ENCODE measurements at places on chromosomes 5 and 9. TPM values are rescaled to one million over a fixed set of nuclear protein-coding genes. Genes with fewer than 3 reads are reported as not detected.

- H3K36me3 ChIP-seq: peaks cover 5% of the 10 kb centered on the region
- no peak overlapping the region for H3K4me3 ChIP-seq
- H3K27me3 ChIP-seq: no peaks in the 10 kb centered on the region
Observed at GRCh38 chr9:111937781-111938426, 41.3 kb downstream of the UGCG start.

- no peaks in the 10 kb centered on the region for H3K4me1 ChIP-seq
- no peak for DNase-seq
- H3K27ac ChIP-seq: no peak overlapping the region
Observed at GRCh38 chr5:60352992-60353599, 346.9 kb downstream of the DEPDC1B start.

- no peak overlapping the region for H3K27ac ChIP-seq
- no peak for DNase-seq
- no peaks in the 10 kb centered on the region for H3K4me1 ChIP-seq
- H3K4me3 ChIP-seq: no peak overlapping the region
Observed at GRCh38 chr9:126171641-126172040, 155.0 kb upstream of the MVB12B start.

DNA sequence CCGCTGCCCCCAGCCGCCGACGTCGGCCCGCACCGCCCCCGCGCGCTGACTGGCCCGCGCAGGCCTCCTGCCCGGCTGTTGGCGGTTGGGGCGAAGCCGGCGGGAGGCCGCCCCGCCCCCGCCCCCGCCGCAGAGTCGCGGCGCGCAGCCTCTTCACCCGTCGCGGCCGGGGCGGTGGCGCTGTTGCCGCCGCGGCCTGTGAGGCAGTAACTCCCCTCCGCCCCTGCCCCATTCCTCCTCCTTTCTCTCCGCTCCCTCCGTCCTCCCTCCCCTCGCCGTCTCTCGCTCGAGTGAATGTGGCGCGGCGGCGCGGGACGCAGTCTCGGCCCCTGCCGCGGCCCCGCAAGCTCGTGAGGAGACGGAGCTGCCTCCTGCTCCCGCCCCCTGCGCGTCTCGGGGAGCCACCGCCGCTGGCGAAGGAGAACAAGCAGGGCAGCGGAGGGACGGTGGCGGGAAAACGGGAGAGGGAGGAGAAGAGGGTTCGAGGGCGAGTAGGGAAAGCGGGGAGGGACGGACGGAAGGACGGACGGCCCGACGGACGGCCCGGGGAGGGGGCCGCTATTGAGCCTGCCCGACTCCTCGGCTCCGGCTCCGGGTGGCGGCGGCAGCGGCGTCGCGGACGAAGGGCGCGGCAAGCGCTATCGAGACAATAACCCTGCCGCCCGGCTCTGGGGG is 637 bp upstream of the ERBIN start:
- H3K4me1 ChIP-seq: peaks cover 10% of the 10 kb centered on the region
- peaks cover 8% of the 10 kb centered on the region for H3K36me3 ChIP-seq
- H3K27ac ChIP-seq: peak overlapping the region; percentile 100
- H3K4me3 ChIP-seq: peak overlapping the region; percentile 85
- peak; percentile 82 for DNase-seq

DNA sequence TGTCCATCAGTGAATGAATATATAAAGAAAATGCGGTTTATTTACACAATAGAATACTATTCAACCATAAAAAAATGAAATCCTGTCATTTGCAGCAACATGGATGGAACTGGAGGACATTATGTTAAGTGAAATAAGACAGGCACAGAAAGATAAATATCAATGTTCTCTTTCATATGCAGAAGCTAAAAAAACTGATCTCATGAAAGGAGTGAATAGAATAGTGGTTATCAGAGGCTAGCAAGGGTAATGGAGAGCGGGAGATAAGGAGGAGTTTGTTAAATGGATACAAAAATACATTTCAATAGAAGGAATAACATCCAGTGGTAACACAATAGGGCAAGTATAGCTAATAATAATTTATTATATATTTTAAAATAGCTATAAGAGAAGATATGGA is 65.0 kb downstream of the AGTPBP1 start:
- H3K27ac ChIP-seq: no peak overlapping the region
- H3K4me1 ChIP-seq: no peaks in the 10 kb centered on the region
- no peaks in the 10 kb centered on the region for H3K27me3 ChIP-seq
- DNase-seq: no peak

DNA sequence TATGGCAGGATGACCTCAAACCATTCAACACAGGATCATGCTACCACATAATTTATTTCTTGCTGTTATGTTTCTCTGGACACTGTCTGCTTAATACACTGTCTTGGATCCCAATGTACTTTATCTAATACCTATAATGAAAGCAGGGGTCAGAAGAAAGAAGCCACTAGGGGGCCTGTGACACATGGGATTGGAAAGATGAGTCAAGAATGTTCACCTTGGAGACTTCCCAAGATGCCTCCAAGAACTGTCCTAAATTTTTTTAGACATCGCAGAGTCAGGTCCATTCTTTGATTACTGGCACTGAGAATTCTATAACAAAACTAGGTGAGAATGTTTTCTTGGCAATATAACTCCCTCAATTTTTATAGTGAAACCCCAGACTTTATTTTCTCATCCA is 305.8 kb upstream of the SMARCA2 start:
- H3K27me3 ChIP-seq: peaks cover 9% of the 10 kb centered on the region
- no peak for DNase-seq
- no peaks in the 10 kb centered on the region for H3K36me3 ChIP-seq
- H3K4me1 ChIP-seq: no peaks in the 10 kb centered on the region
- no peak overlapping the region for H3K4me3 ChIP-seq

DNA sequence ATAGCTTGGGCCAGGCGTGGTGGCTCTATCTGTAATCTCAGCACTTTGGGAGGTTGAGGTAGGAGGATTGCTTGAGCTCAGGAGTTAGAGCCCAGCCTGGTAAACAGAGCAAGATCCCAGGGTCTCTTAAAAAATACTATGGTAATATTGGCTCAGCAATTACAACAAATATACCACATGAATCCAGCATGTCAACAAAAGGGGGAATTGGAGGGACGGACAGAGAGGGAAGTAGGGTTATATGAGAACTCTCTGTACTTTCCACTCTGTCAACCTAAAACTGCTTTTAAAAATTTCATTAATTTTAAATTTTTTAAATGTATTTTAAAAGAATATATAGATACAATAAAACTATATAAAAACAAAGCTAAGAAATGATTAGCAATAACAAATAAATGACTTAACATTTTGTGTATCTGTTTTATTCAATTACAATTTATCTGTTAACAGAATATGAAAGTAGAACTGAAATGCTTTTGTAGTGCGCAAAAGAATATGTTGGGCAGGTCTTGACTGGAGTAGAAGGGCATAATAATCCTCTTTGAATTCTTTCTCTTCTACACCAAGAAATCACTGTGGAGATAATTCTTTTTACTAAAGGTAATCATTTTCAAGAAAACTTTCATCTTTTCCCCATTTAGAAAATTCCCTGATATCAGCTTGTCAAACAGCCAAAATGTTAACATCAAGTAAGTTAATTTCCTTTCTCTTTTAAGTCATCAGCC is 12.9 kb upstream of the CDC42SE2 start:
- no peaks in the 10 kb centered on the region for H3K36me3 ChIP-seq
- DNase-seq: no peak
- H3K4me3 ChIP-seq: no peak overlapping the region
- no peaks in the 10 kb centered on the region for H3K27me3 ChIP-seq
- no peak overlapping the region for H3K27ac ChIP-seq

- DNase-seq: no peak
- H3K36me3 ChIP-seq: no peaks in the 10 kb centered on the region
- H3K4me1 ChIP-seq: no peaks in the 10 kb centered on the region
- no peak overlapping the region for H3K4me3 ChIP-seq
- no peak overlapping the region for H3K27ac ChIP-seq
Observed at GRCh38 chr5:180499684-180500083, 5.5 kb downstream of the CNOT6 start.

DNA sequence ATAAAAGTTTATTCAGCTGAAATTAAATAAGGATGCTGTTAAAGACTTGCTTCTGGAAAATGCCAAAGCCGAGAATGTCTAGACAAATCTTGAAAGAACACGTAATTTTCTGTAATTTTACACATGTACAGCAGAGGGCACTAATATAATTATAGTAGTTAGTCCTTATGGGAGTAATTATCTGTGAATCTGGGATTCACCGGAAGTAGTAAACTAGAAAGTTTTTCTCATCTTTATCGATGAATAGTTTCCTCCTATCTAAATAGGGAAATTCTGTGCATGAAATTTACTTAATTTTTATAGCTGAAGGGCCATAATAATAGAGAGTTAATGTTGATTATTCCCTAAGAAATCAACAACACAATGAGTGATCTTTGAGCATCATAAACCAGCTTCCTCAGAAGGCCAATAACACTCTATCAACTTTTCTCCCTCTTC is 18.4 kb upstream of the CNTLN start:
- no peaks in the 10 kb centered on the region for H3K4me1 ChIP-seq
- no peaks in the 10 kb centered on the region for H3K27me3 ChIP-seq
- no peak for DNase-seq
- H3K27ac ChIP-seq: no peak overlapping the region

Gene PCDHB5
- polyA plus RNA-seq: 0.73 TPM

Gene LCNL1
- polyA plus RNA-seq: 0.10 TPM

Gene FNBP1
- 10.3 TPM for polyA plus RNA-seq

Gene RBM22
- polyA plus RNA-seq: 18.6 TPM

Gene PCDHB10
- polyA plus RNA-seq: 0.59 TPM

Gene CDH6
- polyA plus RNA-seq: 1.8 TPM

Gene NOXA1
- polyA plus RNA-seq: 0.62 TPM

Gene ZNF618
- polyA plus RNA-seq: 0.59 TPM

Gene RAB14
- 17.6 TPM for polyA plus RNA-seq

Gene CHSY3
- polyA plus RNA-seq: 0.15 TPM
